ENCODE measurements at places on chromosomes 2 and 18. TPM values are rescaled to one million over a fixed set of nuclear protein-coding genes. Genes with fewer than 3 reads are reported as not detected.

The POMC gene
- 3.4 TPM for total RNA-seq

The PTMA gene
- 1,790 TPM for total RNA-seq

The ALPG gene
- total RNA-seq, result not detected

The MAP3K19 gene
- not detected for total RNA-seq

The ZDBF2 gene
- total RNA-seq, result 10.8 TPM

The CELF4 gene
- total RNA-seq, result not detected

The CCDC178 gene
- not detected for total RNA-seq

The CDH19 gene
- total RNA-seq, result not detected

The WIPF1 gene
- total RNA-seq, result 588 TPM

The RAD51AP2 gene
- not detected for total RNA-seq

The TBC1D8 gene
- 0.51 TPM for total RNA-seq

The IL37 gene
- 0.39 TPM for total RNA-seq

Measured in T-helper 1 cell treated with Interleukin-12 subunit alpha and Interleukin-12 subunit beta and Interleukin-4 antibody, amounts not matched to agents 30 ng/mL and 1 ng/mL, for 36 hours (primary cell).